ENCODE measurements at places on chromosomes 5 and 9. TPM values are rescaled to one million over a fixed set of nuclear protein-coding genes. Genes with fewer than 3 reads are reported as not detected.

KCNV2 gene
- total RNA-seq, result not detected

GABRA6 gene
- not detected for total RNA-seq

ADAMTS16 gene
- total RNA-seq, result under 0.01 TPM

SLC25A2 gene
- 0.39 TPM for total RNA-seq

FOXD4 gene
- total RNA-seq, result under 0.01 TPM

All from placental epithelial cell (primary cell).